ENCODE measurements at places on chromosomes 16 and 17. TPM values are rescaled to one million over a fixed set of nuclear protein-coding genes. Genes with fewer than 3 reads are reported as not detected.

Gene SHCBP1
- not detected for total RNA-seq

GRCh38 chr16:67150833-67151396 is at the start of gene B3GNT9:
Gene B3GNT9 (minus strand): TSS chr16:67150998. CDS start chr16:67150485, 513 bp downstream.
- no peak for DNase-seq

GRCh38 chr17:29090750-29091605 is 48.0 kb downstream of the PIPOX start:
- DNase-seq, result no peak

DNA sequence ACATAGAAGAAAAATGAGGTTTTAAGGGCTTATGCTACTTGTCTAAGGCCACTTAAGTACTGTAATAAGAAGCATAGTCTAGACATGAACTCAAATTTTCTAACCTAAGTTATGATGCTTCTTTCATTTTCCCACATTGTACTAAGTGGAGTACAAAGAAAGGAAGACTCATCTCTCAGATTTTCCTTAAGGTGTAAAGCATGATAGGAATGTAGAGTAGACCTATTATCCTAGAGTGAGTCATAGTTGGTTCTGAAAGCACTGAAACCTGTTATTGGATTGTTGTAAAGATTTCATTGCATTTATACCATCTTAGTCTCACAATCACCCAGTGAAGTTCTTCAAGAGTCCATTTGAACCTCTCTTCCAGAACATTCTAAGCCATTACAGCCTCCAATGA is 343.8 kb downstream of the TOX3 start:
- no peak for DNase-seq

Gene KLHL11
- 5.9 TPM for total RNA-seq

Gene C17orf113
- 0.20 TPM for total RNA-seq

Gene HLF
- total RNA-seq, result 65.8 TPM

Measured in left lobe of liver (tissue), 2 donors.